Right lung (tissue), 10 donors: ENCODE measurements at places on chromosomes 13 and 19.

GRCh38 chr19:47226426-47227351 lies 4.3 kb downstream of the BBC3 start:
- peak; percentile 29 for DNase-seq

GRCh38 chr19:3862826-3863500 lies 5.9 kb downstream of the ZFR2 start:
- DNase-seq, result no peak

DNA sequence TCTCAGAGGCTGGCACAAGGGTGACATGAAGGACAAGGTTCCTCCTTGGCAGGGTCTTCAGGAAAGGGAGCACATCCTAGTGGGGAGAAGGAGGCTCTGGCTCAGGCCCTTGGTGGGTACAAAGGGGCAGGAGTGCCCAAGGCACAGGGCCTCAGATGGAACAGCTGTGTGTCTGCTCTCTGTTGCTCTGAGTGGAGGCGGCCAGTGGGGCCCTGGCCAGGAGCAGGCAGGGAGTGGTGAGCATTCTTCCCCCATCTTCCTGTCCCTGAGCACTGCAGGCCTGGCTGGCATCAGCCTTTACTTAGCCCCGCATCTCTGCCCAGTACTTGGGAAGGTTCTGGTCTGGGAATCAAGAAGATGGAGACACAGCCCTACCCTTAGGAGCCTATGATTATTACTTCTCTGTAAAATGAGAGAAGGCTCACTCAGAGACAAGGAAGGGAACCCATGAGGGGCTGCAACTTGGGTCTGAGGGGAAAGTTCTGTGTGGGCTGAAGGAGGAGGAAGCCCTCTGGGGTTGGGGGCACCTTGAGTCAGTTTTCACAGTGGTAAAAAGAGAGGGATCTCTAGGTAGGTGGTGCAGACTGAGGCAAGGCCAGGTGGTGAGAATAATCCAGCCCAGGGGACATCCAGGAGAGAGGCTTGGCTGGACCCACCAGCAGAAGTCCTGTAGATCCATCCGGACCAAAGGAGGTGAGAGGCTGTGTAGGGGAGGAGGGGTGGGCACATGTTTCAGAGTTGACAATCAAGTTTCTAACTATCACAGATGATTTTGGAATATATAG lies 173.5 kb downstream of the TSHZ3 start:
- DNase-seq, result no peak

DNA sequence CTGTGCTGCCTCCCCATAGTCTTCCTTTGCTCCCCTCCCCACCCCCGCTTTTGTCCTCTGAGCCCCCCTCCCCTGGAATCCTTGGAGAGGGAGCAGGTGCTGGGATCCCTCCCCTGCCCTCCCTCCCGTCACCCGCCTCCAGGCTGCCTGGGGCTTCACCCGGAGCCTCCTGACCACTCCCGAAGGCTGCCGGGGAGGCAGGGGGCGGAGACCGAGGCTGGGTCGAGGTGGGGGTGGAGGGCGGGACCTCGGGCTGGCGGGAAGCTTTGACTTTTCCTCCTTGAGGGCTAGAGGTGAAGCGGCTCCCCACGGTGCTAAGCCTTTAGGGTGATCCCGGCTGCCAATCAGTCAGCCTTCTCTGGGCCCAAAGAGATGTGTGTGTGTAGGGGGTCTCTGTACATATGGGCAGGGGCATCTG lies 1.5 kb downstream of the KMT5C start:
- peak; percentile 59 for DNase-seq

GRCh38 chr19:33325920-33326319 lies 23.6 kb upstream of the CEBPA start:
- no peak for DNase-seq

GRCh38 chr19:48344892-48345291 lies 18.8 kb downstream of the TMEM143 start:
- DNase-seq, result no peak

DNA sequence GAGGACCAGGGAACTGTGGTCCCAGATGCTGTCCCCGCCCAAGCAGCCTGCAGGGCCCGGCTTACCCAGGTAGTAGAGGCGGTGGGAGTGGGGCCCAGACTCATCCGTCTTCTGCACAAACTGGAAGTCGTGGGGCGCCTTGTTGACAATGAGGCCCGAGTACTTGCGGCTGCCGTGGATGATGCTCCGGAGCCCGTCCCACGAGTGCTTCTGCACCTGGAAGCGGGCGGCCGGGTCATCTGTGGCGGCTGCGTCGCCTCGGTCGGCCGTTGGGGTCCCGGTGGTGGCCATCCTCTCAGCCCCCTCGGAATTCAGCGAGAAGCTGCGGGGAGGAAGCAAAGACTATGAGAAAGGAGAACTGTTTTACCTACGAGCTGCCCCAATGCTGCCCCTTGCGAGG lies 9.6 kb downstream of the DPP9 start:
- no peak for DNase-seq

DNA sequence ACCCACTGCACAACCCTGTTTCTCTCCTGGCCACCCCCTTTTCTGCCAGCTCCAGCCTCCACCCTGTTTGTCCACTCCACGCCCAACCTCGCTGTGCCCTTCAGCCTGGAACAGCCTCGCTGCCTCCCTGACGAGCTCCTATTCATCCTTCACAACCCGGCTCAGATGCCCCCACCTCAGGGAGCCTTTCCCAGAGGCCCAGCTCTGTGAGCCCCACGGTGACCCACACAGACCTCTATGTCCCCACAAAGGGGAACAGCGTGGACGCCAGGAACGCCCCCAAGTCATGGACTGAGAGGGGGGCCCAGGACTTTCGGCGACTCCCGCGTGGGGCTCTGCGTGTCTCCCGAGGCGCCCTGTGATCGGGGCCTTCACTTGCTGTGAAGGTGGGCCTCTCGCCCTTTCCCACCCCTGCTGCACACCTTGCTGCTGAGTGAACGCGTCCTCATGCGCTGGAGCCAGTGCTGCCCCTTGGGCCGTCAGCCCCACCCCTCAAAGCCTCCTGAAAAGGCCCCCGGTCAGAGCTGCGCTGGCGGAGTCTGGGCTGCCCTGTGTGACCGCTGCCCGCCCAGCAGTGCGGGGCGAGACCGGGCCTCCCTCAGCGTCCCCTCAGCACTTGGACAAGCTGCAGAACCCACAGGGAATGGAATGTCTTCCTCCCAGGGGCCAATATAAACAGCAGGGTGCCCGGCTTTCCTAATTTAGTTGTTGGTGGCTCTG lies 40.0 kb downstream of the ADPRHL1 start:
- no peak for DNase-seq
